Right lobe of liver (tissue), 6 donors: ENCODE measurements at places on chromosomes 12 and 14. TPM values are rescaled to one million over a fixed set of nuclear protein-coding genes. Genes with fewer than 3 reads are reported as not detected.
A peak's percentile ranks its signal among the peaks of the same experiment; 100 is the strongest.

The C12orf42 gene
- total RNA-seq = not detected

The TMBIM4 gene
- total RNA-seq = 79.7 TPM

The HSPB8 gene
- total RNA-seq = 15.9 TPM

The HPD gene
- 1,088 TPM for total RNA-seq

The TAS2R30 gene
- 2.4 TPM for total RNA-seq

The DAD1 gene
- total RNA-seq = 112 TPM

The PZP gene
- 5.8 TPM for total RNA-seq

The HOXC11 gene
- not detected for total RNA-seq

GRCh38 chr12:128693115-128693514 lies 130.6 kb downstream of the SLC15A4 start:
- DNase-seq = no peak

DNA sequence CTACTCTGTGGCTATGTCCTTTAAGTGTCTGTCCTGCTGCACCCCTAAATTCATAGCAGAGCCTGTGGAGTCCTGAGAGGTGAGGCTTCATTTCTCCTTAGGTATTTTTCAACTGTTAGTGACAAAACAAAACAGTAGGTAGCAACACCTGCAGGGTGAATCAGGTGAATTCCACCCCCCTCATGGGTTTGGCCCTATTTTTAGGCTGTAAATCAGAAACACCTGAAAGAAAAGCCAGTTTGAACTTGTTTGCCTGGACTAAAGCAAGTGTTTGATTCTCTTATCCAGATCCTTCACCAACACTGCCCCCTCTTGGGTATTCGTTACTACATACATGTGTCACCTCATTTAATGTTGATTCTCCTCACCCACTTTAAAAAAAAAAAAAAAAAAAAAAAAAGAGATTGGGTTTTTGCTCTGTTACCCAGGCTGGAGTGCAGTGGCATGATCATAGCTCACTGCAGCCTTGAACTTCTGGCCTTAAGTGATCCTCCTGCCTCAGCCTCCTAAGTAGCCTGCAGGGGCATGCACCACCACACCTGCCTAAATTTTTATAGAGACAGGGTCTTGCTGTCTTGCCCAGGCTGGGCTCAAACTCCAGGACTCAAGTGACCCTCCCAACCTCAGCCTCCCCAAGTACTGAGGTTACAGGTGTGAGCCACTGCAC lies 10.3 kb downstream of the TBPL2 start:
- no peak for DNase-seq

DNA sequence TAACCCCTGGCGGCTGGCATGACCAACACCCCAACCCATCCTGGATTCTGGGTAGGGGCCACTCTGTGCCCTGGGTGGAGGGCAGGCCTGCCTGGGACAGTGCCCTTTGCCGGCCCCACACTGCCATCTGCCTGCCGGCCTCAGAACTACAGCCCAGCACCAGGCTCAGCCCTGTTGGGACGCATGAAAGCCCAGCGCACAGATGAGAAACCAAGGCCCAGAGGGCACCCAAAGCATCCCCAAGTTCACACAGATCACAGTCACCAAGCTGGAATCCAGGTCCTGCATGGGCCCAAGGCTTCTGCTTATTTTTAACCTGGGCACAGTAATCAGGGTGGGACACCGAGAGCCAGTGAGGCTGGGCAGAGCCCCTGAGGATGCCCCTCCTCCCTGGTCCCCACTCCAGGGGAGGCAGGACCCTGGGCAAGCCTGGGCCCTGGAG lies 26.2 kb downstream of the RFLNA start:
- peak; percentile 72 for DNase-seq

- no peak for DNase-seq
Measured at GRCh38 chr12:57604992-57605810, 577 bp downstream of the DTX3 start.

DNA sequence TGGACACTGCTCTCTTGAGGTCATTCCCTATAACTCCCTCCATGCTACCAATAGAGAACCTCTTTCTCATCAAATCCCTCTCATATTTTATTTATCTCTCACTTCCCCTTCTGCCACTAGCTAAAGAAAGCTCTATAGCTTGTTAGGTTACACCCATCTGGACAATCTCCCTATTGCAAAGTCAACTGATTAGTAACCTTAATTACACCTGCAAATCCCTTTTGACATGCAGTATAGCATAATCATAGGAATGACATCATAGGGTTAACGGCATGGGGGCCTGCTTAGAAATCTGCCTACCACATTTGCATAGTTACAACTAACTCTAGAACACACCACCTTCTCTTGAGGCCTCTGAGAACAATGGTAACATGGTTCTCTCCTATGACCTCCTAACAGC lies 181.2 kb downstream of the EMP1 start:
- no peak for DNase-seq

- no peak for DNase-seq
Measured at GRCh38 chr12:42729535-42729900, 140.0 kb upstream of the PRICKLE1 start.

DNA sequence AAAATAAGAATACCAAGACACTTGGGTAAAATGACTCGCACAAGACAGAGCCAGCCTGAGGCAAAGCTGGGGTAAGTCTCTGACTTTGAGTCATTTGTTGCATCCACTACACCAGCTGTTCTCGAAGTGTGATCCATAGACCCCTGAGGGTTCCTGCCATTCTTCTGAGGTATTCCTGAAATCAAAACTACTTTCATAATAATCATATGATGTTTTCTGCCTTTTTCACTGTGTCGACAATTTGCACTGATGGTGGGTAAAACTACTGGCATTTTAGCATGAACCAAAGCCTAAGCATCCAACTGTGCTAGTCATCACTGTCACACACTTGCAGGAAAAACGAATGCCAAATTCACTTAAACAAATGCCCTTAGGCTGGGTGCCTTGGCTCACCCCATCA lies 135.5 kb upstream of the FUT8 start:
- no peak for DNase-seq

- peak; percentile 72 for DNase-seq
Measured at GRCh38 chr14:53151523-53152183, 1.5 kb downstream of the DDHD1 start.

DNA sequence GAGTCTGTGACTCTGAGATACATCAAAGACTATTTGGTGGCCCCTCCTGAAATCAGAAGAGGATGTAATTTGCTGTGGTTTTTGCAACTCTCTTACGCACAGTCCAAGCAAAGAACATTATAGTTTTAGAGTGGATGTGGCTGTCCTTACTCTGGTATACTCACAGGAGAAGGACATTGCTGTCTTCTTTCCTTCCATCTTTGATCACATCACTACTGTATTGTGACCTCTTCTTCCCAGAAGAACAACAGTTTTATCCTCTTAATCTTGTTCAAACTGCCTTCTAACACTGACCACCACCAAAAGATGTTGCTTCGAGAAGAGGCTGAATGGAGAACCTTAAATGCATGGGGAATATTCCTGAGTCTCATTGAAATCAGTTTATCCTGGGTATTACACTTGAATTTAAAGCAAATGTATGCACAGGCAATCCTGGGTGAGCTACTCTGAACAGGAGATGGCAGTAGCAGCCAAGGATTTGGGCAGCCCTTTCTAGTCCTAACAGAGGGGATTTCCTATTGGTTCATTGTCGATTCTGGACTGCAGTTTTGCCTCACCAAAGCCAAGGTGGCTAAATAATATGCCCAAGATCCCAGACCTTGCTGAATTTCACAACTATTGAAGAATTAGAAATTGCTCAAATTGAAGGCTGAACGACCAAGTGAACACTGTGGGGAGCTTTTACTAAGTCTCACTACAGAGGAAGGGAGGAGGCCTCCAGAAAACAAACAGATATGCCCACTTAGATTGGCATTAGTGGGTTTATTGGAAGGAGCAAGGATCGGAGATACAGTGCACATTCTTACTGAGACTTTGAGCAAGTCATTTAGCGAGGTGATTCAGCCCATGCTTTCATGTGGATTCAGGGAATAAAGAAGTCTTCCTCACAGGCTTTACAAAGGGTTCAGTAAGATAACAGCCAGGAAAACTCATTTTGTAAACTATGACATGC lies 282.8 kb downstream of the PAWR start:
- peak; percentile 25 for DNase-seq
